ENCODE measurements at places on chromosomes 4 and X.

GRCh38 chr4:80903020-80903419, 127.5 kb upstream of the BMP3 start:
- no peak for DNase-seq

GRCh38 chrX:133188631-133189030, 29.5 kb downstream of the TFDP3 start:
- no peak for DNase-seq

- no peak for DNase-seq
Measured at GRCh38 chr4:83890816-83891215, 354.9 kb downstream of the GPAT3 start.

GRCh38 chrX:136662104-136662503, 14.1 kb downstream of the CD40LG start:
- no peak for DNase-seq
